DMS153 (cell line): ENCODE measurements at places on chromosomes 4 and X.

GRCh38 chr4:41745292-41746024, 3.1 kb downstream of the PHOX2B start:
- DNase-seq: no peak

- DNase-seq: no peak
Observed at GRCh38 chrX:119870626-119871131, 854 bp downstream of the RNF113A start.

DNA sequence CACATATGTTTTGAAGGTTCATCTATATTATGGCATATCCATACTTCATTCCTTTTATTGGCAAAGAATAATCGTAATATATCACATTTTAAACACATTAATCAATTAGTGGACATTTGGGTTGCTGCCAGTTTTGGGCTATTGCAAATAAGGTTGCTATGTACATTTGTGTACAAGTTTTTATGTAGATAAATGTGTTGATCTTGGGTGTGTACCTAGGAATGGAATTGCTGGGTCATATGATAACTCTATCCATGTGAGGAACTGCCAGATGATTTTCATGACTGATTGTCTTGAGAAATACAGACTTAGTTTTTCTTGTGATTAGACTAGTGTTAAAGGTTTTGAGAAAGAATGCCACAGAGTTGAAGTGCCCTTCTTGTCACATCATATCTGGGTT, 99.2 kb upstream of the RAB40AL start:
- no peak for DNase-seq

DNA sequence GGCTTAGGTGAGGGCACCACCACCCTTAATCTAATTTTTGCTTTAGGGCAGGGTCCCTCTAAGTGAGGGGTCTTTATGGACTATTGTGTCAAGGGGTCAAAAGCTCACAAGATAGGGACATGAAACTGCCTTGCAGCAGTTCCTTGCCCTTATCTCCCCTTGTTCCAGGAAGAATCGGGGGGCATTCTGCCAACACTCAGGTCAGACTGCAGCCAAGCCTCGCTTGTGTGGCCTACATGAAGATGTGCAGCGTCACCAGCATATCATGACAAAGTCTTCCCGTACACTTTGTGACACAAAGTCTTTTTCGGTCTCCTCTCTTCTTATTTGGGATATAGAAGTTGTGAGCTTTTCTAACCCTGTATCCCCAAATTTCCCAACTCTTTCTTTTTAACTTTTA, 17.5 kb upstream of the USP9X start:
- no peak for DNase-seq

DNA sequence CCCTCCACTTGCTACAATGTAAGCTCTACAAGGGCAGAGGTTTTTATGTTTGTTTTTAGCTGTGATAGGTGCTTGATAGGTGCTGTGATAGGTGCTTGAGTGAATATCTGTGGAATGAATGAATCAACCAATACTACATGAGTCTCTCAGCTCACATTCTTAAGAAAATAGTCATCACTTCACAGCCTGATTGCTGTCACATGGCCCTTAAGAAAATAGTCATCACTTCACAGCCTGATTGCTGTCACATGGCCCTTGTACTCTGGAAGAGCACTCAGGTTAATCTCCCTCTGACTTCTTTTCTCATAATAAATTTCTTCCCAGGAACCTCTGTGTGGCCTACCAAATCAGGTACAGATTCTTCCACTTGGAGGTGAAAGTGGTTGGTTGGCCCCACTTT, 335.2 kb downstream of the TENM3 start:
- no peak for DNase-seq

- no peak for DNase-seq
Observed at GRCh38 chr4:101191302-101192098, 155.8 kb downstream of the PPP3CA start.

GRCh38 chr4:145155268-145155870, 25.0 kb downstream of the OTUD4 start:
- DNase-seq: no peak

DNA sequence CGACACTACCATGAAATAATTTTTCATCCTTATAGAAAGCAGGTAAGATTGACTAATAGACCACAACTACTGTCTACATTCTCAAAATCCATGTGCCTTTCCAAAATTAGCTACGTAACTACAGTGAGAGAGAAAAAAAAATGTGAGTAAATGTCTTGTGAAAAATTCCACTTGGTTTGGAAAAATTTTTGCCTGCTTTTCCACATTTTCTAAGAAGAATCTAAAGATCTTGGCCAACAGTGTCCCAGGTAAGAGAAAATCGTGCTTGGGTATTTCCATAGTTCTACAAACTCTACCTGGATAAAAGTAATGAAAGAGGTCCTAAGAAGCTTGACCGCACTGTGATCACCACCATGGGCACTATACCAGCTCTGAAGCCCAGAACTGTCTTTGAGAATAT, 1.4 kb upstream of the CLCN3 start:
- DNase-seq: no peak

DNA sequence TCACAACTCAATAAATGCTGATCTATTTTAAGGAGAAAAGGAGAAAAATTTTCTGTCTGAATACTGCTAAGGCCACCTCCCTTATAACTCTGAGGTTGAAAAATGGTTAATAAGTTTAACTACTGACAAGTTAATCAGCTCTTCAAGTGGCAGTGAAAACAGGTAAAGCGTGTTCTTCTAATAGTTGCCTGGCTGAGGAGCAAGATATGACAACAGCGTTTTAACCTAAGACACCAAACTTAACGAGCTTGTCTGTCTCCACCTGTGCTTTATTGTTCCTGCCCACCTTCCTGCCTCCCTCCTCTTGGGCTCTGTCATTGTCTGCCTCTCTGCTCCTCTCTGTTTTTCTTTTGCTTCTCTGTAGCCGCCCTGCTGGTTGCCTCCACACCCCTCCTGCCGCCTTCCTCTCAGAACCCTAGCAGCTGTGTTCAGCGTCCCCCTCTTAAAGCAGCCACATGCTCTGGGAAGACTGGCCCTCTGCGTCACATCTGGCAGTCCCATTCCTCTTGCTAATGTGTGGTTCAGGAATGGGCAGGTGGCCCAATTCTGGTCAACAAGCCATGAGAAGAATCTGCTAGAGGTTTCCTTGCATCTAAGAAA, 4.3 kb upstream of the TSPAN5 start:
- DNase-seq: no peak

GRCh38 chr4:180669680-180670079, 1573.5 kb upstream of the TENM3 start:
- no peak for DNase-seq

DNA sequence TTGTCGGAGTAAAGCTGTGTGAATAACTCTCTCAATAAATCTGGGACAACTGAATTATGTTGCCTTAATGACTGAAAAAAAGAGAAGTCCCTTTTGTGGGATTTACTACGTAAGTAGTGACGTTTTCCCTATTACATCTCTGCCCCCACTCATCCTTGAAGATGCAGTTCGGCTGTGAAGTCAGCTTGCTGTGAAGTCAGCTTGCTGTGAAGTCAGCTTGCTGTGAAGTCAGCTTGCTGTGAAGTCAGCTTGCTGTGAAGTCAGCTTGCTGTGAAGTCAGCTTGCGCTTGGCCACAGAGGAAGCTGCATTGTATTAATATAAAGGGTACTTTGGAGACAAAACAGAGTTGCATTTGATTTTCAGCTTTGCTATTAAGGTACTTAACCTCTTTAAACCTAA, 8.0 kb upstream of the VAMP7 start:
- DNase-seq: no peak

GRCh38 chr4:74608151-74608949, 163.4 kb downstream of the AREG start:
- no peak for DNase-seq

DNA sequence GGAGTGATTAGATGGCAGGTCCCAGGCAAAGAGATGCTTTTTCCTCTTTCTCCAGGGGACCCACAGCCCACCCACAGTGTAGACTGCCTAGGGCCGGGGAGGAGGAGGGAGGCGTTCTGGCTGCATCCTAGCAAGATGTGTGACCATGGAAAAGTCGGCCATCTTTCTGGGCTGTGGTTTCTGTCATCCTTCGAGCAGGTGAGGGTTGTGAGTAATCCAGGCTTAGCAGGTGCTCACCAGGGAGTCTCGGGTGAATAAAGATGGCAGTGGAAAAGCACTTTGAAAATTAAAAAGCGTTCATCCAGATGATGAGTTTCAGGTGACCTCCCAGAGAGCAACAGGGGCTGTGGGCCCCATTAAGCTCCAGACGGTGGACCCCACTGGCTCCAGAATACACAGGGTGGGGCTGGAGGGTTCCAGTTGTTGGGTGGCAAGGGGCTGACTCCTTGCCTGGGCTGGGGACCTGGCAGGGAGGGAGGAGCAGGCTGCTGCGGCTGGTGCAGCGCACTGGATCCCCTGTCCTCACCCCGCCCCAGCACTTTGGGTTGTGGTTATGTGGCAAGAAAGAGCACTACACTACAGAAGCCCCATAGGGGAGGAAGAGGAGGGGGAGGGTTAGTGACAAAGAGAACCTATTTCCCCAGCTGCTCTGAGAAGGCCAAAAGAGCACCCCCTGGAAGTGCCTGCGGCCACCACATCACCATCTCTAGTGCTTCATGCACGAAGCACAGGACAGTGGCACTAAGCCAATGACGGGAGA, 23.7 kb downstream of the ELF4 start:
- DNase-seq: no peak

DNA sequence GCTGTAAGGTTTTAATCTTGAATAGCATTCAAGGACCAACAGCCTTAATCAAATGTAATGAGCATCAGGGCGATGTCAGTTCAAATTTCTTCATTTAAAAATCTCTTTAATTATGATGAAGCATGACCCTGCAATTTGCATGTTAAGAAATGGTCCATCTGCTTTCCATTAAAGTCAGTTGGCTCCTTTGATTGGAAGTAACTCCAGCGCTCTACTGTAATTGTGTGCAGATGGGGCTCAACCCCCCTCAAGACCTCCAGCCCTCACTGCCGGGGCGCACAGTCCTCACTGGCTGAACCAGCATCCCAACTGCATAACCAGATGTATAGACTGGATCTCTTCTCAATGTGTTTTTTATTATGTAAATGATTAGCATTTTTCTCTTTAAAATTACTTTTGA, 126.9 kb downstream of the VCX3B start:
- no peak for DNase-seq

DNA sequence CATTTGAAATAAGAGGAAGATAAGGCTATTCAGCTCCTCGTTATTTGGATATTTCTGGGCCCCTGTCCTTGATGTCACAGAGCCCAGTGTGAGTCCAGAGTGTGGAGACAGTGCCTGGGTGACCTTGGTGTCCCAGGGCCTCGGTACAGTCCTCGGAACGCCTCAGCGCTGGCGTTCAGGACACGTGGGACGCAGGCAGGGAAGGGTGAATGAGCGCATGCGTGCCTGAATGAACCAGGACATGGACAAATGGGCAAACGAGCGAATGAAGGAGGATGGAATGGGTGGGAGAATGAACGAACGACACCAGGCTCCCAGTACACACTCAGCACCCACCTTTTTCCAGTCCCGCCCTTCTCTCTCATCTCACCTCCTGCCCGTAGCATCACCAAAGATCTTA, 44.2 kb downstream of the EVC start:
- no peak for DNase-seq

- no peak for DNase-seq
Observed at GRCh38 chr4:185307136-185307950, 88.4 kb downstream of the LRP2BP start.

GRCh38 chr4:71141125-71141524, 147.7 kb downstream of the DCK start:
- no peak for DNase-seq

DNA sequence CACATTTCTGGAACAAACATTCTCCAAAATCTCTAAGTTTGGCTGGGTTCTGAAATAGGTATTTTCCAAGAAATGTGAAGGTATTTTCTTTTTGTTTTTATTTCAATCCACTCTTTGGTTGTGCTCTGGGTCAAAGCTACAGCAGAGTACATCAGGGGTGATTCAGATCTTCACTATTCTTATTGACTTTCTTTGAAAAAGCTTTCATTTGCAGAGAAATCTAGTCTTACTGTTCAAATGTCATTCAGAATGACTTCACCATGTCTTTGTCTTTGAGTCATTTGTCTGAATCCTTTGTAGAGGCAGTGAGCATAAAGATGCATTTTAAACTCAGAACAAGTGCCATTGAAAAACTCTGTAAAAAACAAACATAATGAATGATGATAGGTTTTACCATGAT, 547.2 kb upstream of the ADGRL3 start:
- DNase-seq: no peak

GRCh38 chrX:130803537-130803936, 99.5 kb downstream of the ENOX2 start:
- DNase-seq: no peak

- no peak for DNase-seq
Observed at GRCh38 chr4:165612936-165613335, 234.1 kb downstream of the CPE start.

DNA sequence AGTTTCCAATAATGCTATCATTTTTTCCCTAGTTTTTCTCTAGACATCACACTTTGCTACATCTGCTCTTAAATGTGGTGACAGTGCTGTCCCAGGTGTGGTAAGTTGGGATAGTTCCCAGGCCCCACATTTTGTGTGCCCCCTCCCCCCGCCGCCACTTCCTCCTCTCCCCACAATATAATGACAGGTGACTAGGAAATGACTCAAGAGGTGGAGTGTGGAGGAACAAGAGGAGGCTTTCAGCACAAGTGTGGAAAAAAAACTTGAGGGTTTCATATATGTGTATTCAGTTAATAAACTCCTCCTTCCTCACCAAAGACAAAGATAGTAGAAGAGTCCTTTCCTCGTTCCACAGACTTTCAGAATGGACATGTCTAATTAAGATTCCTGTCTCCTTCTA, 18.3 kb upstream of the IL21 start:
- DNase-seq: no peak

DNA sequence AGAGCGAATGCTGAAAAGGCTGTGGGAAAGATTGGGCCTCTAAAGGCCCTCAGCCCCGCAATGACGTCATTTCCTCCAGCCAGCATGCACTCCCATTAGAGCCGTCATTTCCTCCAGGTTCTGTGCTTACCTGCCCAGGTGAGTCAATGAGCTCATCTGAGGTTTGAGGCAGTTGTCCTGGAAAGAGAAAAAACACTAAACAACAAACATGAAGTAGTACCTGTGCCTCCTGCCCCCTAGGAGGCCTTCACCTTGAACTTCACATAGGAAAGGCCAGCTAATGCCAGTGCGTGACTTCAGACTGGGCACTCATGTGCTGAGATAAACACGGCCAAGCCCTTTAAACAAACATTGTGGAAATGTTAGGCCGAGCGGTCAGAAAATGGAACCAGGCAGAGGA, 55.9 kb downstream of the FHDC1 start:
- peak; percentile 85 for DNase-seq

DNA sequence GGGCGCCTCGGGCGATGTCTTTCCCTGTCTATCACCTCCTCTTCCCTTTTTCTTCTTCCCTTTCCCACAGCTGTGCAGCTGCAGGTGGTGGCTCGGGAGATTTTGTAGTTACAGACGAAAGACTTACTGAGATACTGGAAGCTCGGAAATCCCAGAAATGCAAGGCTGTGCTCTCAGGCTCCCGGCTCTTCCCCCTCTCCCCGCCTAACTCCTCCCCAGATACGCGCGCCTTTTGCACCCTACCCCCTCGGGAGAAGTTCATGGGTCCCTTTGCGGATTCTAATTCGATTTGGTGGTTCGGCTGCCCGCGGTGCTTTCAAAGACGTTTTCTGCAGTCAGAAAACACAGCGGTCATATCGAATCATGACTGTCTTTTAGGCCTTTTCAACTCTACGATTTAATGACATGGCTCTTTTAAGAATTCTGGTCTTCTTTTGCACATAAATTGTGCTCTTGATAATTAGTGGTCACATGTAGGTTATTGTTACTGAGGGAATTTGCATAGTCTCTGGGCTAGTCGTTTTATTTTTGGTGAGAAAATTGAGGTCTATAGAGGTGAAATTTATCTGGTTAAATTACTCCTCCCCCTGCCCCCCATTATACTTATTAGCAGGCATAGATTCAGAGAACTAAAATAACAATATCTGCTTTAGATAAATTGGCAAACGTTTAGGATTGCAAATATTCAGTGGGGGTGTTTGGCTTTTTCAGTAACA, 1.6 kb downstream of the SEPTIN11 start:
- DNase-seq: no peak
